ENCODE measurements at places on chromosomes 4 and X.

DNA sequence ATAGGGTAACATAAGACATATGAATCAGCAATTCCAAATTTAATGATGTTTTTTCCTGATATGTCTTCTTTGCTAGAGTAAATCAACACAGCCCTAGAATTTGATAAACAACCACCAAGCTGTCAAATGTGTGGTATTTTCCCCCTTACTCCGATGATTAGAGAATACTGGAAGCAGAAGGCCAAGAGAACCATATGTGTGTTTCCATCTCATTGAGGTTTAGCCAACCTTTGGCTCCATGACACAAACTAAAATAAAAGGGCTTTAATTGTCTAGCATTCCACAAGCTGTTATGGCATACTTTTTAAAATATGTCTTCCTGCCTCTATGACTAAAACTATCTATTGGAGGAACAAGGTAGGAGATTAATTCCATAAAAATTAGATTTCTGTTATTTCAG, 1222.4 kb upstream of the AGA start:
- DNase-seq, result no peak

GRCh38 chrX:102338162-102338561, 91.2 kb downstream of the NXF2 start:
- no peak for DNase-seq

GRCh38 chr4:83212041-83212851, 72.4 kb downstream of the COQ2 start:
- DNase-seq, result no peak

- DNase-seq, result peak; percentile 61
Observed at GRCh38 chrX:136219893-136220292, 31.3 kb downstream of the MAP7D3 start.

DNA sequence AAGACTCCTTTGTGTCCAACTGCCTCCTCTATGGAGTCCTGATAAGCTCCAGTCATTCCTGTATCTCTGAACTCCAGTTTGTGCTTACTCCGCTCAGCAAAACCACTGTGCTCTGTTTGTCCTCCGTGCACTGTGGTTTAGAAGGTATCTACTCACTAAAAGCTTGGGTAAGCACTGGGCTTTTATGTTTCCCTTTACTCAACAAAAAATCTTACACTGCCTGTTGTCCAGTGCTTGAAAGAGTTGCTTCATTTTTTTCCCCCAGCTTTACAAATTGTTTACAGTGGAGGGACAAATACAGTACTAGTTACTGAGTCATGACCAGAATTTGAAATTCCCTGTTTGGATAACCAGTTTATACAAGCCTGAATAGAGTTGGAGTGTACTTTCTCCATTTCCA, 545.3 kb upstream of the FAT1 start:
- DNase-seq, result peak; percentile 65

- peak; percentile 74 for DNase-seq
Observed at GRCh38 chrX:25083661-25084060, 67.9 kb upstream of the ARX start.

- no peak for DNase-seq
Observed at GRCh38 chrX:15438332-15438731, 54.1 kb upstream of the VEGFD start.

Measured in PC-3 (cell line).